ENCODE measurements at places on chromosomes 1 and 21. TPM values are rescaled to one million over a fixed set of nuclear protein-coding genes. Genes with fewer than 3 reads are reported as not detected.

- peaks cover 44% of the 10 kb centered on the region for H3K4me1 ChIP-seq
- H3K27me3 ChIP-seq, result no peaks in the 10 kb centered on the region
- no peak overlapping the region for H3K4me3 ChIP-seq
- no peak for DNase-seq
- no peaks in the 10 kb centered on the region for H3K36me3 ChIP-seq
Observed at GRCh38 chr1:66341446-66342089, 192.4 kb upstream of the SGIP1 start.

DNA sequence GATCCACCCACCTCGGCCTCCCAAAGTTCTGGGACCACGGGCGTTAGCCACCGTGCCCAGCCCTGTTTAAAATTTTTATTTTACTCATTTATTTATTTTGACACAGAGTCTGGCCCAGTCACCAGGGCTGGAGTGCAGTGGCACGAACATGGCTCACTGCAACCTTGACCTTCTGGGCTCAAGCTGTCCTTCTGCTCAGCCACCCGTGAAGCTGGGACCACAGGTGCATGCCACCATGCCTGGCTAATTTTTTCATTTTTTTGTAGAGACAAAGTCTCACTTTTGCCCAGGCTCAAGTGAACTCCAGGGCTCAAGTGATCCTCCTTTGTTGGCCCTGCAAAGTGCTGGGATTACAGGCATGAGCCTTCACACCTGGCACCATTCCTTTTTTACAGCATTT lies 27.5 kb upstream of the DNAJC6 start:
- no peak overlapping the region for H3K4me3 ChIP-seq
- no peak overlapping the region for H3K27ac ChIP-seq
- no peaks in the 10 kb centered on the region for H3K4me1 ChIP-seq
- H3K36me3 ChIP-seq, result no peaks in the 10 kb centered on the region
- no peak for DNase-seq

- no peak overlapping the region for H3K4me3 ChIP-seq
- H3K4me1 ChIP-seq, result peaks cover 10% of the 10 kb centered on the region
- H3K36me3 ChIP-seq, result no peaks in the 10 kb centered on the region
- no peak overlapping the region for H3K27ac ChIP-seq
- DNase-seq, result peak; percentile 55
- H3K27me3 ChIP-seq, result no peaks in the 10 kb centered on the region
Observed at GRCh38 chr1:28112388-28113241, 24.2 kb upstream of the EYA3 start.

DNA sequence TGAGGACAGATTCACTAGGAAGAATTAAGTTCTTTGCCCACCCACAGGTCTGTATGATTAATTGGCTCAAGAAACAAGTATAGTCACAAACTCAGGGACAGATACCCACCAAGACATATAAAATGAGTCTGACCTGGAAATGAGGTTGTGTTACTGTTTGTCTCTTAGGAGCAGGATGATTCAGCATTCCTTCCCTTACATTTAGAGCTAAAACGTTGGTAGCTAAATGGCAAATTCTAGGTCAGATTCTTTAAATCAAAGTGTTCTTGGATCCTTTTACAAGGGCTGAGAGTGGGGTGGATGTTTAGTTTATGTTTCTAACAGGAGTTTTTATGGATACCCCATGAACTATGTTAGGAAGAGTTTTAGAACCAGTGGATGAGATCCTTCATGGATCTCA lies 4.7 kb downstream of the RIMKLA start:
- no peak overlapping the region for H3K4me3 ChIP-seq
- H3K27me3 ChIP-seq, result no peaks in the 10 kb centered on the region
- H3K36me3 ChIP-seq, result no peaks in the 10 kb centered on the region
- no peak for DNase-seq
- peaks cover 8% of the 10 kb centered on the region for H3K4me1 ChIP-seq

DNA sequence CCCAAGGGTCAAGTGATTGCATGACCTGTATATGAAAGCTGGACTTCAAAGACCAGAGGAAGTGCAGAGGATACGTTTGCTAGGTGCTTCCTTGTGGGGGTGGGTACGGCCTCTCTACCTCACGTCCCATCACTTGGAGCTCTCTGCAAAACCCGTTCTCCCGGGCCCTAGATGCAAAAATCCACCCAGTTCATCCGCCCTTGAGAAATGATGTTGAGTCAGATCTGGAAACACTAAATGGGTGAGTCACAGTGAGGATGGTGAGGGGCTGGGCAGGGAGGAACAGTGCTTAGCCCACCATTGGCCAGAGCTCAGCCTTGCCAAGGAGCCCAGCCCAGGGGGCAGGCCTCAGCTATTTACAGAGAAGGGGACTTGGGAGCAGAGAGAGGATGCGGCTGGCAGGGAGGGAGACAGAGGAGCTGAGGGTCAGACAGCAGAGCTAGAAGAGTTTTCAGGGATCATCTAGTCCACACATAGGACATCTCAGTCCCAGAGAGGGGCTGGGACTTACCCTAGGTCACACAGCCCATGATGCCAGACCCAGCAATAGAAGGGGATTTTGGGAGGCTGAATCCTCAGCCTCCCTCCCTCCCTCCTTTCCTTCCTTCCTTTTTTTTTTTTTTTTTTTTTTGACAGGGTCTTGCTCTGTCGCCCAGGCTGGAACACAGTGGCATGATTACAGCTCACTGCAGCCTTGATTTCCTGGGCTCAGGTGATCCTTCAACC lies 14.6 kb downstream of the ARHGEF10L start:
- no peaks in the 10 kb centered on the region for H3K4me1 ChIP-seq
- H3K27me3 ChIP-seq, result no peaks in the 10 kb centered on the region
- no peaks in the 10 kb centered on the region for H3K36me3 ChIP-seq
- no peak for DNase-seq

DNA sequence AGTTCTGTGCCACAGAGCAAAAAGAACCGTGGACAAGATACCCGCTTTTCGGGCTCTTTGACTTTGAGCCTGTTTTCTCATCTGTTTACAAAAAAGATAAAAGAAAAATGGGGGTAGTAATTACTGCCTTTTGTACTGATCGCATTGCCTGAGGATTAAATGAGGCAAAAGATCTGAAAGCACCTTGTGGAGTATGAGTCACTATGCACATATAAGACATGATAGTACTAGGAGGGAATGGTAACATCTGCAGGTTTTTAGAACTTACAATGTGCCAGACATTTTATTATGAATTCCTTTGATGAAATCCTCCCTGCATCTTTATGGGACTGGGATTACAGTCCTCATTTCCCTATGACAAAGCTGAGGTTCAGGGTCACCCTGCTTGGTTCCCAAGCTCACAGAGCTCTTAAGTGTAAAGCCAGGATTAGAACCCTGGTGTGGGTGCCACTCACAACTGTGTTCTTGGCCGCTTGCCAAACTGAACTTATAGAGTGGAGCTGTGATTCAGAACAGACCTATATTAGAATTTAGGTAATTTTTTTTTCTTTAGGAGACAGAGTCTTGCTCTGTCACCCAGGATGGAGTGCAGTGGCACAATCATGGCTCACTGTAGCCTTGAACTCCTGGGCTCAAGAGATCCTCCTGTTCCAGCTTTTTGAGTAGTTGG lies 1.8 kb downstream of the DISC1 start:
- no peaks in the 10 kb centered on the region for H3K27me3 ChIP-seq
- peaks cover 29% of the 10 kb centered on the region for H3K4me1 ChIP-seq
- H3K36me3 ChIP-seq, result no peaks in the 10 kb centered on the region
- peak; percentile 56 for DNase-seq
- no peak overlapping the region for H3K4me3 ChIP-seq
- no peak overlapping the region for H3K27ac ChIP-seq

- 0 out of 2 replicates have a peak, but pooled peaks cover 7% of the 10 kb centered on the region for H3K4me1 ChIP-seq
- peak; percentile 74 for DNase-seq
- H3K36me3 ChIP-seq, result peaks cover 15% of the 10 kb centered on the region
- no peak overlapping the region for H3K4me3 ChIP-seq
- no peak overlapping the region for H3K27ac ChIP-seq
- H3K27me3 ChIP-seq, result no peaks in the 10 kb centered on the region
Observed at GRCh38 chr1:201882665-201883132, 6.0 kb upstream of the SHISA4 start.

DNA sequence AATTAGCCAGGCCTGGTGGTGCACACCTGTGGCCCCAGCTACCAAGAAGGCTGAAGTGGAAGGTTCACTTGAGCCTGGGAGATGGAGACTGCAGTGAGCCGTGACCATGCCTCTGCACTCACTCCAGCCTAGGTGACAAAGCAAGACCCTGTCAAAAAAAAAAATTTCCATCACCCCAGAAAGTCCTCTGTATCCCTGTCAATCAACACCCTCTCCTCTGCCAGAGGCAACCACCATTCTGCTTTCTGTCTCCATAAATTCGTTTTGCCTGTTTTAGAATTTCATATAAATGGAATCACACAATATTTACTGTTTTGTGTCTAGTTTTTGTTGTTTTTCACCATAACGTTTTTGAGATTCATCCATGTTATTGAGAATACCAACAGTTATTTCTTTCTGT lies 141.6 kb upstream of the SLC45A1 start:
- H3K27me3 ChIP-seq, result 0 out of 2 replicates have a peak, but pooled peaks cover 3% of the 10 kb centered on the region
- no peak overlapping the region for H3K27ac ChIP-seq
- H3K4me3 ChIP-seq, result no peak overlapping the region
- H3K36me3 ChIP-seq, result no peaks in the 10 kb centered on the region

- no peaks in the 10 kb centered on the region for H3K4me1 ChIP-seq
- H3K36me3 ChIP-seq, result no peaks in the 10 kb centered on the region
- peak; percentile 75 for DNase-seq
Observed at GRCh38 chr1:75053207-75053606, 81.0 kb upstream of the LHX8 start.

The ZMYM4 gene
- total RNA-seq, result 46.3 TPM

The RGSL1 gene
- total RNA-seq, result 0.22 TPM
